ENCODE measurements at places on chromosomes 5 and 9. TPM values are rescaled to one million over a fixed set of nuclear protein-coding genes. Genes with fewer than 3 reads are reported as not detected.
A peak's percentile ranks its signal among the peaks of the same experiment; 100 is the strongest.

The CDH12 gene
- 0.44 TPM for total RNA-seq

DNA sequence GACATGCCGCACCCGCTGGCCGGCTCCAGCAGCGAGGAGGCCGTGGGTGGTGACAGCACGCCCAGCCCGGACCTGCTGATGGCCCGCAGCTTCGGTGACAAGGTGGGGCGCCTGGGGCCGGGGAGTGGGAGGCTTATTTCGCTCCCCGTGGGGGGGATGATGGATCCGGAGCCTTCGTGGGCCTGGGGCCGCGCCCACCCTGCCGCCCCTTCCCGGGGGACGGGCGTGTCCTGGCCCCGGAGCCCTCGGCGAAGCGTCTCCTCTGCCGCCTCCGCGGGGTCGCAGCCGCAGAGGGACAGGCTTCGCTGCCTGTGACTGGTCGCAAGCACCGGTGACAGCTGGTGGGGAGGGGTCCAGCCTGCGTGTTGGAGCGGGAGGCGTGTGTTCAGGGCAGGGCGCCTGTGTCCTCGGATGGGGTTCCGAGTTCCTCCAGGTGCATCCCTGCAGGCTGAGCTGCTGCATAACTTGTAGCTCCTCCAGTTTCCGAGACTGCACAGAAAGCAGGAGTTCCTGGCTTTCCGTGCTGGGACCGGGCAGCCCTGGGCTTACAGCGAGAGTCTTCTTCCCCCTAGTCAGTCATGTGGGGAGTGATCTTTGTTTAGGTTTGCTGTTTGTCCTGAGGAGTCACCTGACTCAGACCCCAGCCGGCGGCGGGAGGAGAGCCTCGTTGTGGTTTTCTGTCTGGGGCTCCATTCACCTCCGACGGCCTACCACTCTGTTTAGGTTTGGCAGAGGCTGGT, 666 bp downstream of the SNX30 start:
- DNase-seq = peak; percentile 68

GRCh38 chr5:103598997-103599566, 36.5 kb upstream of the NUDT12 start:
- no peak for DNase-seq

DNA sequence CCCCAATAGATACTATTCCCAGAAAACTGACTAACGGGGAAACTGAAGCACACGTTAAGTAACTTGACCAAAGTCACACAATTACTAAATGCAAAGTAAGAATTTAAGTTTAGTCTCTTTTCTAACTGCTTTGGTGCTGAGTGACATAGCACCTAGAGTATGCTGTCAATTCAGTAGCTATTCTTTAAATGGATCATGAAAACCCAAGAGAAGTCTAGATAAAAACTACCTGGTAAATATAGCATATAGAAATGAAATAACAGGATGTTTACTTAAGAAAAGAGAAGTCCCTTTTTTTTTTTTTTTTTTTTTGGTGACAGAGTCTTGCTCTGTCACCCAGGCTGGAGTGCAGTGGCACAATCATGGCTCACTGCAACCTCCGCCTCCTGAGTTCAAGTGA, 129.2 kb downstream of the PDE4D start:
- no peak for DNase-seq

GRCh38 chr9:26650325-26650724, 242.3 kb downstream of the CAAP1 start:
- DNase-seq = no peak
